DMS53 (cell line): ENCODE measurements at places on chromosomes 12 and 14.
A peak's percentile ranks its signal among the peaks of the same experiment; 100 is the strongest.

GRCh38 chr12:1919763-1920162, 1.3 kb upstream of the CACNA2D4 start:
- no peak for DNase-seq

GRCh38 chr12:43480591-43480990, 71.4 kb downstream of the ADAMTS20 start:
- DNase-seq = no peak

GRCh38 chr14:54894995-54895394, 7.6 kb downstream of the GCH1 start:
- no peak for DNase-seq

GRCh38 chr12:117060929-117061305, 38.3 kb downstream of the TESC start:
- DNase-seq = no peak

- no peak for DNase-seq
Observed at GRCh38 chr14:36529062-36529461, 9.0 kb upstream of the NKX2-1 start.

DNA sequence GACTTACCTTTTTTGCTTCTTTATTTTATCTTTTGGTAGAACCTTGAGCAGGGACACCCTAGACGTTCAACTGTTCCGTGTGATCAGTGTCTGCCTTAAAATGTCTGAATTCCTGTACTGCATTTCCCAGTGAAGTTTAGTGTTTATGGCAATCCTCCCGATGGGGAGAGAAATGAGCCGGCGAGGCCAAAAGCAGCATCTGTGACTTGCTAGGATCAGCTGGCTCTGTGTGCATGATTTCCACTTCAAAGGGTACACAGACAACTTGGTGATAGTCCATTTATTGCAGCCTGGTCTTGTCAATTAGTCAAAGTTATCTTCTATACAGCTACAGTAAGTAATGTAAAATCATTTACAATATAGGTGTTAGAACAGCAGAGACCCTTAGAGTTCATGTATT, 768.5 kb downstream of the DIO2 start:
- no peak for DNase-seq

DNA sequence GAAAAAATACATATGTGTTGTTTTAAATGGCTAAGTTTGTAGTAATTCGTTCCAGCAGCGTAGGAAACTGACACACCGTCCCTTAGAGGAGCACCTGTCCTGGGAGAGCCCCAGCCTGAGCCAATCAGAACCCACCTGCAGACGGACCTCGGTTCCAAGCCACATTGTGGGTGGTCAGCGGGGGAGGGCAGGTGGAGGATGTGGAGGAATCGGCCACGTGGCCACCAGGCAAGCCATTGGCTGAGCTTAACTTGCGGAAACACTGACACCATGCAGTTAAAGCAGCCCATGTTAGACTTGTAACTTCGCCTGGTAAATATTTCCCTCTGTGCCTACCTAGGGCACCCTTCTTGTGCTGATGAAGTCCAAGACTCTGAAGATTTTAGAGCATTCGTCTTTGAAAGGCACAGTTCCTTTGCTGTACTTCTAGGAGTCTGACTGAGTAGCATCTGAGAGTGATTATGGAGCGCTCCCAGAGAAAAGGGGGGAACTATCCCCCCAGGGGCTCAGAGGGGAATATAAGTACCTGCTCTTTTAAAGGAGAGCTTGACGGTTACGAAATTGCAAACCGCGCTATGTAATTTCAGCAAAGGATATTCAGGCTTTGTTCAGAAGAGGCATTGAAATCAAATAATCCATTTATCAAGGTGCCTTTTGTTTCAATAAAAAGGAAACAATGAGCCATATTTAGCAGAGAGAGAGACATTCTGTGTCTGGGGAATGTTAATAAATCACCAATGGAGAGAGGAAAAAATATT, 135.7 kb downstream of the TMEM132C start:
- DNase-seq = no peak

DNA sequence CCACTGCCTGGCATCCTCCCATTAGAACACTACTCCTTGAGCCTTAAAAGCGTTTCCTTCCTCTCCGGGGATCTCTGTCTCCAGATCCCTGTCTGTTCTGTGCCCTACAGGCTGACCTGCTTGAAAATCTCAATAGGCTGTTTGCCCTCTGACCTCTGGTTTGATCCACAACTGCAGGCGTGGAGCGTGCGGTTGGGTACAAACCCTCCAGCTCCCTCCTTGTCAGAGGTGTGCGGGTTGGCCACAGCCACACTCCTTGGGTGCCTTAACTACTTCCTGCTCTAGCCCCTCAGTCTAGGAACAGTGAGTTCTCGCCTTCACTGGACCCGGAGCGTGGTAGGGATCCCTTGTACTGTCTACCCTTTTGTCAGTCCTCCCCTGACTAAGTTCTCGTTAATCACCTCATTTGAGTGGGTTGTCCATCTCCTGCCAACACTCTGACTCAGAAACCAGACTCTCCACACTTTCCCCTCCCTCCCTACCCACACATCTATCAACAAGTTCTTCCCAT, 33.1 kb downstream of the CMKLR1 start:
- no peak for DNase-seq

- peak; percentile 25 for DNase-seq
Observed at GRCh38 chr12:50197297-50197727, 30.1 kb upstream of the CERS5 start.

GRCh38 chr12:64685050-64685449, 74.2 kb downstream of the GNS start:
- no peak for DNase-seq

DNA sequence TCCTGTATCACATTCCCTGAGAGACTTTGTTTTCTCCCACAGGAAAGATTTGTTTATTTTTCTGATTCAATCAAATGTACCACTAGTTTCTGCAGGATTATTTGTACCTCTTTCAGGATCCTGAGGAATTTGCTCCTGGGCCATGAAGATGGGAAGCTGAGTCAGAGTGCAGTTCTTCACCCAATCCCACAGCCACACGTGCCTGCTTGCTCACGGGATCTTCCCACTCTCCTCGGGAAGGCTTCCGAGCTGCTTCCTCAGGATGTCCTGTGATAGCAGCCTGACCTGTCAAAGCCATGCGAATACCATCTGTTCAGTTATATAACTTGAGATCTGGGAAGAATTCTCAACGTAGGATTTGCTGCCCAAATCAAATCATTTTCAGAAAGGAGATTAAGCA, 41.8 kb upstream of the HIF1A start:
- DNase-seq = no peak

GRCh38 chr12:51270951-51271518, 820 bp upstream of the SMAGP start:
- DNase-seq = peak; percentile 58

GRCh38 chr14:103094406-103095209, at the start of gene EXOC3L4:
Gene EXOC3L4, plus strand, starts transcription at chr14:103094725. Its CDS starts 5,495 bp downstream, at chr14:103100220.
- DNase-seq = no peak

- no peak for DNase-seq
Observed at GRCh38 chr12:114976959-114977358, 293.0 kb upstream of the TBX3 start.
